ENCODE measurements at places on chromosomes 7 and 10. TPM values are rescaled to one million over a fixed set of nuclear protein-coding genes. Genes with fewer than 3 reads are reported as not detected.

The KLF14 gene
- total RNA-seq = not detected

The CALHM3 gene
- not detected for total RNA-seq

The C7orf33 gene
- not detected for total RNA-seq

The GPRIN2 gene
- 3.0 TPM for total RNA-seq

DNA sequence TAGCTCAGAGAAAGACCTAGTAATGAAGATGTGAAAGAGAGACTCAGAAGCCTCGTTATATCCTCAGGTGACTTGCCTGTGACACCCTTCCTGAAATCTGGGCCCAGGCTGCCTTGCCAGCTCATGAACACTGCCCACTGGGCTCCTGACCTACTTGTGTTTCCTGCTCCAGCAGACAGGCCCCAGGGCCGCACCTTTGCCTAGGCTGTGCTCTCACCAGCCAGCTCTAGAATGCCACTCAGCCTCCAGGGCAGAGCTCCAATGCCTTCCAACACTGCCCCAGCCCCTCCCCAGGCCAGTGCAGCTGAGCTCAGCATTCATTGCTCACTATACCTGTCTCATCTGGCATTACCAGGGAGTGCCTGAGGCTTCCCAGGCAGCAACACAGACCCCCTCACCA is 94.3 kb downstream of the DLG5 start:
- peaks cover 3% of the 10 kb centered on the region for H3K27me3 ChIP-seq
- DNase-seq = no peak
- no peak overlapping the region for H3K4me3 ChIP-seq
- no peak overlapping the region for H3K27ac ChIP-seq
- H3K36me3 ChIP-seq = no peaks in the 10 kb centered on the region
- H3K4me1 ChIP-seq = peaks cover 21% of the 10 kb centered on the region

DNA sequence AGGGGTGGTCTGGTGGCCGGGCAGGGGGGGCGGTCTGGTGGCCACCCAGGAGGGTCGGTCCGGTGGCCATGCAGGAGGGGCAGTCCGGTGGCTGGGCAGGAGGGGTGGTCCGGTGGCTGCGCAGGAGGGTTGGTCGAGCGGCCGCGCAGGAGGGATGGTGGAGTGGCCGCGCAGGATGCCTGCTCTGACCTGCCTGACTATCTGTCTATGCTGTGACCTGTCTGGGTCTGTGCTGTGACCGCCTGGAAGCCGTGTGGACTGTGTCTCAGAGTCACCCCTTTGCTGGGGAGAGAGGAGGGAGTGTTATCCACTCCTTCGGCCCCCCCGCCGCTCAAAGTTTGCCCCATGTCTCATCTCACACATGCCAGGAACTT is 113.2 kb downstream of the ACTR3B start:
- no peaks in the 10 kb centered on the region for H3K36me3 ChIP-seq
- no peak overlapping the region for H3K4me3 ChIP-seq
- no peaks in the 10 kb centered on the region for H3K4me1 ChIP-seq
- peaks cover 7% of the 10 kb centered on the region for H3K27me3 ChIP-seq
- H3K27ac ChIP-seq = no peak overlapping the region
- DNase-seq = no peak

DNA sequence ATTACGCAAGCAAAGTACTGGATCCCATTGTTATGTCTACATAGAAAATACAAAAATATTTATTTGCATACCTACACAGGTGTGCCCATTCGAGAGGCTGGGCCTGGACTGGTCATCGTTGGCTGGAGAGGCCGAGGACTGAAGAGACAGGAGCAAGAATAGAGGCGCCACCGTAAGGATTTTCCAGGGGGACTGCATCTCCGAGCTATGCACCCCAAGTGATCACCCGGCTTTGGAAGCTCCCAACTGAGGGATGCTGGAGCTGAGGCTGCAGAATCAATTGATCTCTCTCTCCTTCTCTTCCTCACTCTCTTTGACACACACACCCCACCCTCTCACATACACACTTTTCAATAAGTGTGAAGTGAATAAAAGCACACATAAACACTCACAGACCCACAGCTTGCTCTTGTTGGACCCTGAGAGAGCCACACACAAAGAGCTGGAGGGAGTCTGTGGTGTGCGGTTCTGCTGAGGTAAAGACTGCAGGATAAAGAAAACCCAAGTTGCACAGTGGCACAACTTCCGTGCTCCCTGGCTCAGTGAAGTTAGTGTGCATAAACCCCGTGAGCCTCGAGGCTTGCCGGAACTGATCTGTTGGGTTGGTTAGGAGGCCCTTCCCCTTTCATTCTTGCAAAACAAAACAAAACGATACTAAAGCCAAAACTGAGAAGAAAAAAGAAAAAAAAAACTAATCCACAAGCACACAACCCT is at the start of gene AOAH:
Gene AOAH, minus strand, starts transcription at position 544 of the 714 bp plus-strand sequence. Its CDS starts 346 bp downstream, at position 198.
- peaks cover 6% of the 10 kb centered on the region for H3K36me3 ChIP-seq
- no peak within 1 kb of the TSS for H3K4me3 ChIP-seq
- no peak for DNase-seq
- H3K4me1 ChIP-seq = peaks cover 3% of the 10 kb centered on the region
- H3K27ac ChIP-seq = no peak within 1 kb of the TSS
- peaks cover 10% of the 10 kb centered on the region for H3K27me3 ChIP-seq

DNA sequence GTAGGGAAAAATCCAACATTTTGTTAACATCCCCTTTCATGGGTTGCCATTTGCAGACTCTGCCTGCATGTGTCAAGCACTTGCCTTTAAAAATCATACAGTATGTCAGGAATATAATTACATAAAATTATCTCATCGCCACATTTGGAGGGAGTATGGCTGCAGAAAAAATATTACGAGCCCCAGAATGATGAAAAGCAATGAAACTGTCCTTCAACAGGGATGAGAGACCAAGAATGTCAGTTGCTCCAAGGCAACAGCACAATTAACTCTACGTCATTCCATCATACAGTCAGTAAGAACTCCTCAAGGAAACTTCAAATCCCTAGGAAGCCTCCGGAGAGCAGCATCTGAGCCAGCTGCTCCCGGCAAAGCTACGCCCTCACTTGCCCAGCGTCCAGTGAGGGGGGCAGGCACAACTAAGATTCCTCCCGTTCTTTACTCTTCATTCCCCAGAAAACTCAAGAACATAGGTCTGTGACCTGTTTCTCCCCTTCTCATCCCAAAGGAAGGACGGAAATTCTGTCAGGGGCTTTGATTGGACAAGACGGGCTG is 132.9 kb downstream of the ANLN start:
- DNase-seq = no peak
- no peak overlapping the region for H3K4me3 ChIP-seq
- H3K4me1 ChIP-seq = peaks cover 13% of the 10 kb centered on the region

- H3K36me3 ChIP-seq = no peaks in the 10 kb centered on the region
- no peak overlapping the region for H3K27ac ChIP-seq
- no peak for DNase-seq
- peaks cover 2% of the 10 kb centered on the region for H3K27me3 ChIP-seq
- H3K4me3 ChIP-seq = no peak overlapping the region
- H3K4me1 ChIP-seq = peaks cover 6% of the 10 kb centered on the region
Measured at GRCh38 chr7:81534446-81534845, 235.4 kb downstream of the HGF start.

DNA sequence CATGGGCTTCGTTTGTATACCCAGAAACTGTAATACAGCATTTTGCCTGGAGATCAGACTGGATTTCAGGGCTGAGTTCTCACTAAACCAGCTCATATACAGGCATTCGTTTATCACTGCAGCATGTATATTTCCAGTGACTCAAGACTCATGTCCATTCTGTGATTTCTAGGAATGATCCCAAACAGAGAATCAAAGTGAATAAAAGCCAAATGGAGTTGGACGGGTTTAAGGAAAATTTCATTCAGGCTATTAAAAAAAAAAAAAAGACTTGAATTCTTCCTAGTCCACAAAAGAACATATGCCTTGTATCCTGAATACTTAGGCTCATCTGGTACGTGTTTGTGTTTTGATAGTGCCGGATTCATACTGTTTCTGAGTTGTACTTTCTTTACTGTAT is 46.8 kb downstream of the TET1 start:
- H3K27me3 ChIP-seq = no peaks in the 10 kb centered on the region
- H3K36me3 ChIP-seq = no peaks in the 10 kb centered on the region
- no peak for DNase-seq
- H3K4me3 ChIP-seq = no peak overlapping the region

GRCh38 chr10:102504976-102505300 is 1.2 kb downstream of the SUFU start:
- peak overlapping the region; percentile 43 for H3K27ac ChIP-seq
- H3K27me3 ChIP-seq = no peaks in the 10 kb centered on the region
- H3K4me3 ChIP-seq = peak overlapping the region; percentile 95
- H3K4me1 ChIP-seq = peaks cover 10% of the 10 kb centered on the region

GRCh38 chr10:43292755-43293676 is 26.2 kb upstream of the RASGEF1A start:
- H3K27me3 ChIP-seq = no peaks in the 10 kb centered on the region
- H3K4me3 ChIP-seq = no peak overlapping the region
- peaks cover 12% of the 10 kb centered on the region for H3K4me1 ChIP-seq
- DNase-seq = peak; percentile 54

GRCh38 chr10:97593421-97593820 is 3.9 kb downstream of the C10orf62 start:
- no peak overlapping the region for H3K4me3 ChIP-seq
- H3K27me3 ChIP-seq = no peaks in the 10 kb centered on the region
- H3K27ac ChIP-seq = no peak overlapping the region
- H3K4me1 ChIP-seq = no peaks in the 10 kb centered on the region
- no peak for DNase-seq

DNA sequence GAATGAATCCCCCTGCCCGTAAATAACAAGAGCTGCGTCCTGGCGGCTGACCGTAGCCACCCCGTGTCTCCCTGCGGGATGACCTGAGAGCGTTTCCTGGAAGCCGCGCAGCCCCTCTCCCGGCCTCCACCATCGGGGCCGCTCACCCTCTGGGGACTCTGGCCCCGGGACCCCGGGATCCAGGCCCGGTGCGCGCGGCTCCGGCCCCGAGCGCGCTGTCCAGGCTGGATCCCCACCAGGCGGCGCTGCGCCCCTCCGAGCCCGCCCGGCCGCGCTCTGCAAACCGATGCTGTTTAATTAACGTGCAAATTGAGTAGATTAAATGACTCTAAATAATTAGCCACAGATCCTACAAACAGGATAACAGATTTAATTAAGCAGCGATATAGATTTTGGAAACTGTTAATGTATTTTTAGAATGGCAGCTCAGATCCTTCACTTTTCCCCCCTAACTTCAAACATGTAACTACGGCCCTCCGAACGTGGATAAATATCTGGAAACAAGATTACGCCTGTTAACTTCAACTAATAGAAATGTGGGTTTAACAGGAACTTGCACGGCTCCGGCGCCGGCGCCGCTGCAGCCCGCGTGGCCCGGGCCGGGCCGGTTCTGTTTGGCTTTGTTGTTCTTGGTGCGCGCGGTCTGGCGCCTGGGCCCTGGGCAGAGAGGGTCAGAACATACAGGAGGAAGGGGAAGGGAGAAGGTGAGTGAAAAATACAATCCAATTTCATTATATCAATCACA is 7.1 kb upstream of the UNCX start:
- peaks cover 9% of the 10 kb centered on the region for H3K27me3 ChIP-seq
- DNase-seq = peak; percentile 84
- no peaks in the 10 kb centered on the region for H3K36me3 ChIP-seq
- peak overlapping the region; percentile 88 for H3K27ac ChIP-seq
- H3K4me3 ChIP-seq = peak overlapping the region; percentile 50

- no peaks in the 10 kb centered on the region for H3K36me3 ChIP-seq
- H3K4me3 ChIP-seq = no peak overlapping the region
- peaks cover 8% of the 10 kb centered on the region for H3K4me1 ChIP-seq
- no peak for DNase-seq
- H3K27me3 ChIP-seq = peaks cover 1% of the 10 kb centered on the region
- no peak overlapping the region for H3K27ac ChIP-seq
Measured at GRCh38 chr7:148630078-148630477, 39.5 kb downstream of the C7orf33 start.

All from glutamatergic neuron (in vitro differentiated cells).